ENCODE measurements at places on chromosomes 6 and 20.

DNA sequence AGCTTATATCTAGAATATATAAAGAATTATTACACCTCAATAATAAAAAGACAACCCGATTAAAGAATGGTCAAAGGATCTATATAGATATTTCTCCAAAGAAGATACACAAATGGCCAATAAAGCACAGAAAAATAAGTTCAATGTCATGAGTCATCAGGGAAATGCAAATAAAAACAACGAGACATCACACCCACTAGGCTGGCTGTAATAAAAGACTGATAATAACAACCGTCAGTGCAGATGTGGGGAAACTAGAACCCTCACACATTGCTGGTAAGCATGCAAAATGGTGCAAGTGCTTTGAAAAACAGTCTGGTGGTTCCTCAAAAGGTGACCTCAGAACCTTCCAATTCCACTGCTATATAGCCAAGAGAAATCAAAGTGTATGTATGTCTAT, 33.0 kb downstream of the TBX18 start:
- no peak for DNase-seq

DNA sequence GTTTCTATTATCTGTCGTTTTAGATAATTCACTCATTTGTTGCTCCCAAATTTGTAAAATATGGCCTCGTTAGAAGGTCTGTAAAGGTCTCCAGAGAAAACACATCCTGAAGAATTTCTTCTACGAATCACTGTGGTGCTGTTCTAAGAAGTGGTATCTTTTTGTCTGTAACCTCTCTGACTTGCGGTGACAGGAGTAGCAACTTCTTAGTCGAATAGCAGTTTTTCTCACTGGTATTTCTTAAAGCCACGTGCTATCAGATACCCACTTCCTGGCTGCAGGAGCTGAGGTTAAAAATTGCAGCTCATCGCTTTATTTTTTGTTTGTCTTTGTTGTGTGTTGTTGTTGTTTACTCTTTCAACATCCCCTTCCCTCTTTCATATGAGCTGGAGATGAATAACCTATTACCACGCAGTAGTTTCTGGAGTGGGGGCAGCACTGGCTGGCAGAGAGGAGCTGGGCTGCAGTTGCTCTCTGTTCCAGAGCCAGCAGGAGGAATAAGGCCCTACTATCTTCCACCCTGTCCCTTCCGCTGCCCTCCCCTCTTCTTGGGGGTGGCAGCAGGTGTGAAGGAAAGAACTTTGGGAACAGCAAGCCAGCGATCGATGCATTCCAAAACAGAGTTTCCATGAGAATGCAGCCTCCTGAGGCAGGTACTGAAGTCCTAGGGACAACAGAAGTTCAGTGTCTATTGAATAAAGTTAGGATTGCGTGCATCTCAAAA, 64.7 kb downstream of the C6orf118 start:
- no peak for DNase-seq

DNA sequence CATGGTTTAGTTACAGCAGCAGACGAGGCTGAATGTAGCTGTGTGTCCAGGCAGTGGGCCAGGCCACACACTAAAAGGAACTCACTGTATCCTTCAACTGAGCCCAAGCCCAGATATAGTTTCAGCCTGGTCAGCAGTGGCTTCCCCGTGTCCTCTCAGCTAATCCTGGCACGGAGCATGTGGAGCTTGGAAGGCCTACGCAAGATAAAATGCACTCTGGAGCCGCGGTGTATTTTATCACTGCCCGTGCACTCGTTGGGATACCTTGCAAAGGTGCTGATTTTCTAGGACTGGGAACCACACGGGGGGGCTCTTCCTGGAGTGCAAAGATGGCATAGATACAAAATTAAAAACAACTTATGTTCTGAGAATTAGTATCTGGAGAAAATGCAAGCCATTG, 48.4 kb upstream of the IYD start:
- DNase-seq = no peak

DNA sequence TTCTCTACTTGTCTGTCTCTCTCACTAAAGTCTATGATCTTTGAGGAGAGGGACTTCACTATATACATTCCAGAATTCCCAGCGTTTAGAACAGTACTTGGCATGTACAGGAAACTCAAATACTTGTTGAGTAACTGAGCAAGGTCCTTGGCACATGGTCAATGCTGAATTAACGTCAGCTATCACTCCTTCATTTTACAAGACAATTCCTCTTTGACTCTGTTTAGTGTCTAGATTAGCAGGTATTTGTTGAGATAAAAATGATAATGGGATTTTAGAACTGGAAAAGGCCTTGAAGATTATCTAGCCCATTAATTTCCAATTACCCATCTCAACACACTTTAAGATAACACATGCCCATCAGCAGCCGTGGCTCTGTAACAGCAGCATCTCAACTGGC, 6.6 kb upstream of the GUCA1B start:
- no peak for DNase-seq

- DNase-seq = no peak
Observed at GRCh38 chr20:53737396-53738038, 143.9 kb upstream of the ZNF217 start.

- no peak for DNase-seq
Observed at GRCh38 chr6:134720353-134721059, 229.4 kb downstream of the ALDH8A1 start.

- DNase-seq = no peak
Observed at GRCh38 chr6:129525055-129525454, 184.9 kb downstream of the ARHGAP18 start.

DNA sequence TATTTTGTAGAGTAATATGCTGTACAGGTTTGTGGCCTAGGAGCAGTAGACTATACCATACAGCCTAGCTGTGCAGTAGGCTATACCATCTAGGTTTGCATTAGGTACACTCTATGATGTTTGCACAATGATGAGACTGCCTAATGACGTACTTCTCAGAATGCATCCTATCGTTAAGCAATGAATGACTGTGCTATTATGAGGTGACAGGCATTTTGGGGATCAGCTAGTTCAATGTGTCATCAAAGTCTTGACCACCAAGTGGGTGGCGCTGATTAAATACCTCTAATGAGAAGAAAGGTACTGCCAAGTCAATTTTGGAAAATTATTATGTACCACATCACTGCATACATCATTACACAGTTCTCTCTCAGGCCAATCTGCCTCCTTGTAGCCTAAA, 190.2 kb downstream of the BACH2 start:
- no peak for DNase-seq

DNA sequence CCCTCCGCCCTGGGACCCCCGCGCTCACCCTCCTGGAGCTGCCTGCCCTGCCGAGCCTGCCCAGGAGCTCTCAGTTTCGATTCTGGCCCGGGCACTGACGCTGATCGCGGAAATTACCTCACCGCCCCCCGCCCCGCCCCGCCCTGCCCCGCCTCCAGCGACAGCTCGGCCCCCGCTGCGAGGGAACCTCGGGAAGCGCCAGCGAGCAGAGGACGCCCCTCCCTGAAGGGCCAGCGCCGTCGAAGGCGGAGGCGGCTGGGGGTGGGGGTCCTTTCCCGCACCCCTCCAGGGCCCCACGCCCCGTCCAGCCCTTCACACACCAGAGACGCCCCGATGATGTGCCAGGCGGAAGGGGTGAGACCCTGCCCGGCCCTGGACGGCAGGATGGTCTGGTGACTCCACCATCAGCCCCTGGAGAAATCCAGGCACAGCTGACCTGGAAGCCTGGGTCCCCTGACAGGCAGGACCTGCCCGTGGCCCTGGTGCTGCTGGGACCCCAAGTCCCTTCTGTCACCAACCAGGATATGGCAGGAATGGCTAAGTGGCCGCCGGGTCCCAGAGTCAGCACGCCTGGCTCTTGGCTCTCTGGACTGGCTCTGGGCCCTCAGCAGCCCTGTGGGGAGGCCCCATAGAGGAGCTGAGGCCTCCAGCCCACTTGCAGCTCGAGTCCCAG, at the start of gene HELZ2:
Gene HELZ2, minus strand, starts transcription at position 84 of the 673 bp plus-strand sequence. CDS start 1,854 bp downstream, outside the sequence.
- peak; percentile 84 for DNase-seq

- DNase-seq = no peak
Observed at GRCh38 chr6:154251116-154251515, 105.5 kb downstream of the IPCEF1 start.

GRCh38 chr6:151388236-151388635, 3.1 kb downstream of the ZBTB2 start:
- no peak for DNase-seq

DNA sequence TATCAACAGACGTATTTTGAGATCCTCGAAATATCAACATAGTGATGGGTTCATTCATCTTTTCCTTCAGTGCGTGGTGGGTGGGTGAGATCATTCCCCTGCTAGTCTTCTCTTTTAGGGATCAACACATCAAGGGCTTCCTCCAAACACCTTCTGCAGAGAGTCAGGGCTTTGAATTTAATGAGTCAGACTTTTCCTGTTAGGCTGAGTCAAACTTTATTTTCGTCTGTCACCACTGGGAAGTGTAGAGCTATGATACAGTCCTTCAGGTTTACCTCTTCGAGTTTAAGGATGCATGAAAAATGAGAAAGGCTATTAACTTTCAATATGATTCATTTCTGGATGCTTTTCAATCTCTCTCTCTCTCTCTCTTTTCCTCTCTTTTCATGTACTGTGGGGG, 189.1 kb downstream of the BMP2 start:
- no peak for DNase-seq

DNA sequence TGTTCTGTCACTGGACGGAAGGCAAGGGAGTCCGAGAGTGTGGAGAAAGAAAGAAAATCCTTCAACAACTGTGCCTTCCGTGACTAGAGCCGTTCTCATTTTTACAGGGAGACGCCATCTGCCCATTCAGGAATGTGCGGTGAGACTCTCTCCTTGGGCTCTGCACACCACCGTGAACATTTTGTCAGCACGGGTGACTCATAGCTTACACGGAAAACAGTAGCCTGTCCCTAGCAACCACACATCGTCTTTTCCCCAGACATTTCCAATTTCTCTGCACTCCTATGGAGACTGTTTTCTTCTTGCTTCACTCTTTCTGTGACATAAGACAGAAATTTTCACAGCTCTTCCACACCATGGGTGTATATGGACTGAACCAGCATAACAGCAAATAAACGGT, 55.1 kb downstream of the TBXT start:
- DNase-seq = no peak

GRCh38 chr6:134979142-134979541, 29.2 kb upstream of the ALDH8A1 start:
- DNase-seq = no peak

GRCh38 chr20:64268174-64268573, 12.6 kb downstream of the PCMTD2 start:
- no peak for DNase-seq

GRCh38 chr20:54377992-54378773, 97.2 kb upstream of the DOK5 start:
- no peak for DNase-seq

DNA sequence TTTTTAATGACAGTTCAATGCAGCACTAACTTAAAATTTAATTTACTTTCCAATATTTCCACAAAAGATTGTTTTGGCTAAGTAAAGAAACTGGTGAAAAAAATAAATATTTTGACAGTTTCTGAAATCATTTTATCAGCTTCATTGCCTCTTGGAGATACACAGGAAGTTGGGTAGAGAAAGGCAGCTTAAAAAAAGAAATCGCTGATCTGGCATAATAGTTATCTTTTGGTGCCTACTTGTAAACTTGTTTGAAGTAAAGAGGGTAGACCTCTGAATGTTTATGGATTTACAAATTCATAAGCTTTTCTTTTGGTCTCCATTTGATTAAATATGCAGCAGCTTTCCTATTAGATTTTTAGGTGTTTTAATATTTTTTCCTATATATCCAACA, 103.4 kb downstream of the RTN4IP1 start:
- no peak for DNase-seq

- DNase-seq = no peak
Observed at GRCh38 chr6:25449774-25450173, 170.6 kb downstream of the CARMIL1 start.

- no peak for DNase-seq
Observed at GRCh38 chr6:54286141-54286540, 22.1 kb upstream of the TINAG start.

GRCh38 chr6:139243536-139243935, 48.3 kb downstream of the TXLNB start:
- DNase-seq = no peak

- peak; percentile 54 for DNase-seq
Observed at GRCh38 chr6:42452171-42453030, 675 bp upstream of the TRERF1 start.

GRCh38 chr20:16113736-16114135, 459.5 kb downstream of the KIF16B start:
- DNase-seq = no peak

- DNase-seq = no peak
Observed at GRCh38 chr6:113170454-113170853, 686.7 kb upstream of the MARCKS start.

GRCh38 chr6:38498805-38499445, 140.8 kb downstream of the BTBD9 start:
- no peak for DNase-seq

GRCh38 chr20:44572551-44573500, 9.6 kb upstream of the PKIG start:
- DNase-seq = no peak

- no peak for DNase-seq
Observed at GRCh38 chr6:1255636-1256365, 56.1 kb upstream of the FOXQ1 start.

DNA sequence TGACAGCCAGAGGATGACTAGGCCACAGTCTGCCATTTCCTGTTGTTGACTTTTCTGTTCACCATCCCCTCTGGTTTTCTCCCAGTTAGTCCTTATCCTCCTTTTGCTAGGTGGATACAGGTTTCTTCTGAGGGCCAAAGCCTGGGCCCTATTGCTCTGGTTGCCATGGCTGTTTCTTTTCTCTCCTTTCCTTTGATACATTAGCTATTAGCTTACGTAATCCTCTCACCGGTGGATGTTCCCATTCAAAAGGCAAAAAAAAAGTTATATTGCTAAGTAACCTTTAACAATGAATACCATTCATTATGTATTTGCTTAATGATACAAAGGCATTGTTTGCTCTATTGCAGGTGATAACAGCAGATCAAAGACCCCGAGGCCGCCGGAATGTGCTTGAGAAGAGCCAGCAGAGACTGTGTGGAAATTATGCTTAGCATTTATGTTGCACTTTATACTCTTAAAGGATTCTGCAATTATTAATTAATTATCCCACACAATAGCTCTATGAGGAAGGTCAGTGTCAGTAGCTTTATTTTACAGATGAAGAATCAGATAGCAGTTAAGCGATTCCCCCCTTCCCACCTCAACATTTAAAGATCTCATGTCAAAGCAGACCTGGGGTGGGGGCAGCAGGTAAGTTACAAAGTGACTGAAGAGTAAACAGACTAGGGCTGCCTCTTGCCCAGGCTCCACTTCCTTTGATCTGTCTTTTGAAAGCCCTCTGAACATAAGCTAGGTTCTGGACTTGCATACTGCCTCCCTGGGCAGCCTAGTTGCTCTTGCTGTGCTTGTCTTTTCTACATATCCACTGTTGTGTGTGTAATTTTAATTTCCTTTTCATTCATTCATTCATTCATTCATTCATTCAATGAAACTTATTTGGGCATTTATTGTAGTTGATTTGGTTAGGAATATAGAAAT, 14.5 kb upstream of the TFB1M start:
- no peak for DNase-seq

DNA sequence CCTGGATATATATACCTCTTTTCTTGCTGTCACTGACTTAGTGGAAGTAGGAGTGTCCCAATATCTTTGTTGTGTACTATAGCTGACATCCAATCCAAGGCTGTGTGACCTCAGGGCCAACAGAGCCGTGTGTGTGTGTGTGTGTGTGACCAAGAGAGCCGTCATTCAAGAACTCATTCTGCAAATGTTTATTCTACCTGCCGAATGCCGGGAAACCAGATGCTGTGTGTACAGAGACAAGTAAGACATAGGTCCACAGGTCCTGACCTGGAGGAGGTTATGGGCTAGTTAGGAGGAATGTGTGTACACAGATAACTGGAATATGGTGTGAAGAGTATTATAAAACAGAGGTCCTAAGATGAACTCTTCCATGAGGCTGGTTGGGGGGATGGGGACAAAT, 190.0 kb downstream of the DHX35 start:
- no peak for DNase-seq
